Natural killer cell treated with Interleukin-12 subunit alpha and Interleukin-12 subunit beta and Interleukin-15 and Interleukin-18, amount 100 ng/mL, for 72 hours (primary cell): ENCODE measurements at places on chromosomes 3 and 15. TPM values are rescaled to one million over a fixed set of nuclear protein-coding genes. Genes with fewer than 3 reads are reported as not detected.

POTEB2 gene
- not detected for total RNA-seq

C15orf40 gene
- 25.5 TPM for total RNA-seq

LSMEM2 gene
- not detected for total RNA-seq

KCNH8 gene
- total RNA-seq = not detected

FBLN2 gene
- total RNA-seq = not detected

NPAP1 gene
- not detected for total RNA-seq

AGBL1 gene
- not detected for total RNA-seq

MEGF11 gene
- total RNA-seq = not detected

GRCh38 chr3:171245796-171246765 is 214.1 kb downstream of the TNIK start:
- H3K36me3 ChIP-seq = peaks cover 5% of the 10 kb centered on the region
- no peak overlapping the region for H3K4me3 ChIP-seq
- H3K27ac ChIP-seq = no peak overlapping the region
- H3K4me1 ChIP-seq = peaks cover 22% of the 10 kb centered on the region
- no peak for DNase-seq
- no peaks in the 10 kb centered on the region for H3K27me3 ChIP-seq

- H3K4me3 ChIP-seq = no peak overlapping the region
- H3K4me1 ChIP-seq = no peaks in the 10 kb centered on the region
- H3K27ac ChIP-seq = no peak overlapping the region
- no peaks in the 10 kb centered on the region for H3K36me3 ChIP-seq
- DNase-seq = no peak
Measured at GRCh38 chr15:35755237-35755802, 209.4 kb upstream of the DPH6 start.

GRCh38 chr15:96801576-96802150 is 471.2 kb downstream of the NR2F2 start:
- H3K27me3 ChIP-seq = peaks cover 11% of the 10 kb centered on the region
- H3K4me1 ChIP-seq = no peaks in the 10 kb centered on the region
- H3K27ac ChIP-seq = no peak overlapping the region
- no peak overlapping the region for H3K4me3 ChIP-seq
- DNase-seq = no peak

- no peak for DNase-seq
- H3K36me3 ChIP-seq = peaks cover 5% of the 10 kb centered on the region
- H3K27ac ChIP-seq = no peak within 1 kb of the TSS
- peaks cover 35% of the 10 kb centered on the region for H3K27me3 ChIP-seq
Measured at GRCh38 chr3:120450600-120451271, at the start of gene FSTL1. Gene FSTL1, minus strand, starts transcription at chr3:120450992. Its CDS starts 246 bp downstream, at chr3:120450746.

- no peaks in the 10 kb centered on the region for H3K27me3 ChIP-seq
- peak overlapping the region; percentile 95 for H3K27ac ChIP-seq
- H3K4me1 ChIP-seq = peaks cover 85% of the 10 kb centered on the region
- peak overlapping the region; percentile 44 for H3K4me3 ChIP-seq
- DNase-seq = no peak
- peaks cover under 1% of the 10 kb centered on the region for H3K36me3 ChIP-seq
Measured at GRCh38 chr15:31438601-31439265, 112.1 kb downstream of the KLF13 start.

DNA sequence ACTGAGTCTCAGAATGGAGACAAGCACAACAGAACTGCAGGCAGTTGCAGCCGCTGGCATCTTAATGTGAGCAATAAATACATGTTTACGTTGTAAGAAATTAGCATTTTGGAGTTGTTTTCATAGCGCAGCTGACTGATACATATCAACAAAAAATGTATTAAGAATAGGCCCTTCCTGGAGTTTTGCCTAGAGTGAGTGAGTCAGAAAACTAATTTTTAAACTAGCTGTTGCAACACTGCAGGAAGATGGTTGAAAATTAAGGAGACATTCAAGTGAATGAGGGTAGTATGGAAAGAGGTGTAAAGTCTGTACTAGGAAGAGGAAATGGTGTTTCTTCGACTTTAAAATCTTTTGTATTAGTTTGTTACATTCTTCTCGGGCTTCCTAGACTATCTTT is 39.6 kb upstream of the TIMP4 start:
- H3K4me3 ChIP-seq = no peak overlapping the region
- H3K4me1 ChIP-seq = peaks cover 9% of the 10 kb centered on the region
- H3K27me3 ChIP-seq = peaks cover 8% of the 10 kb centered on the region
- H3K36me3 ChIP-seq = no peaks in the 10 kb centered on the region

DNA sequence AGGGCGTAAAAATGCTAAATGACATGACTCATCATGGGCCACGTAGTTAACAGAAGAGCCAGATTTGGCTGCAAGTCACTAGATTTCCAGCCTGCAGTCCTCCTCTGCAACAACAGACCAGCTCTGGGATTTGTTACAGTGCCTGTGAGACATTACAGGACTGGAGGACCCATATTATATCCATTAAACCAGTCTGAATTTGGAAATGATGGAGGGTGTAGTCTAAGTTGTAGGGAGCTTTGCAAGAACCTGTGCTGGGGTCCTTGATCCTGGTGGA is 10.8 kb downstream of the ZNF774 start:
- peak overlapping the region; percentile 62 for H3K4me3 ChIP-seq
- no peak for DNase-seq
- no peaks in the 10 kb centered on the region for H3K36me3 ChIP-seq

- no peaks in the 10 kb centered on the region for H3K36me3 ChIP-seq
- no peak overlapping the region for H3K27ac ChIP-seq
- DNase-seq = no peak
- H3K27me3 ChIP-seq = no peaks in the 10 kb centered on the region
- H3K4me3 ChIP-seq = no peak overlapping the region
Measured at GRCh38 chr3:193452338-193452737, 73.8 kb upstream of the ATP13A5 start.
